ENCODE measurements at places on chromosomes 5 and 9.
A peak's percentile ranks its signal among the peaks of the same experiment; 100 is the strongest.

DNA sequence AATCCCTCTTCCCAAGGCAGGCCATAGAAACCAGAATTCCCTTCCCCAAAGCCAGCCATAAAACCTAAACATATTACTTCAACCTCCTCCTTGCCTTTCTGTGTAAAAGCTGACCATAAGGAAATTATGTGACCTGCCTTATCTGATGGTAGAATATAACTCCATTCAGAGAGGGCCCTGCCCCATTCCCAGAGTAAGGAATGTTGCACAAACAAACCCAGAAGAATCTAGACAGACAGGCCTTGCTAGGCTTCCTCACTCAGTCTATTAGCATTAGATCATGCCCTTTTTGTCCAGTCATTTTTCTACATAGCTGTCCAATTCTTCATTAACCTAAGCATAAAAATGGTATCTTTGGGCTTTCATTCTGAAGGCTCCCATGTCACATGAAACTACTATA is 17.8 kb upstream of the IFNB1 start:
- no peak for DNase-seq

DNA sequence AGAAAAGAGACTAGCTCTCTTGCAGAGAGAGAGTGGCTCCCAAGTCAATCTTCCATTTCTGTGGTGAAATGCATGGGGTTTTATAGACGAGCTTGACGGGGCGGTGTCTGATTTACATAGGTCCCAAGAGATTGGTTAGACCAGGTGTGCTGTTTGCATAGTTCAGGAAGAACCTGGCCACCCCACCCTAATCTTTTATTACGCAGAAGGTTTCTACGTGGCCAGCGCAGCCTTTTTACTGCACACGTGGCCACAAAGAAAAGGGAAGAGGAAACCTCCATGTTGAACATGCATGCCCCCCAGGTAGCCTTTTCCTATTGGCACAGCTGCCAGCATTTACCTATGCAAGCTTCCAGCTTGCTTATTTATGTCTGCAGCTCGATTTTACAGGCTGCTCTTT is 92.1 kb downstream of the CAVIN4 start:
- DNase-seq = peak; percentile 25

- no peak for DNase-seq
Measured at GRCh38 chr5:179380211-179381035, 35.2 kb upstream of the ADAMTS2 start.

DNA sequence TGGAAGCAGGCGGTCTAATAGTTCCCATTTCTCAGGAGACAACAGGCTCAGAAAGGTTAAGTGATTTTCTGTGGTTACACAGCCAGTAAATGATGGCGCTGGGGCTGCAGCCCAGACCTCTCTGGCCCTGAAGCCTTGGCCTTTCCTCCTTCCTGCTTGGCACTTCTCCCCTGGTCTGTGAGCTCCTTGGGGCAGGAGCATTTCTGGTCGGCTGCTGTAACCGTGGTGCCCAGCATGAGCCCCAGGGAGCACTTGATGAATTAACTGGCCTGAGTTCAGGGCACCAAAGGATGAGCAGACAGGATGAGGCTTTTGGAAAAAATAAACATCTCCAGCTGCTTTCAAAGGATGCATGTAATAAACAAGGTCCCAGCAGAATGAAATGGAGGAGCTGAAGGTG is 30.2 kb downstream of the CDHR2 start:
- no peak for DNase-seq

GRCh38 chr5:31781772-31782171 is 142.8 kb downstream of the PDZD2 start:
- DNase-seq = no peak

GRCh38 chr5:132774896-132775295 is 2.1 kb downstream of the SEPTIN8 start:
- no peak for DNase-seq

DNA sequence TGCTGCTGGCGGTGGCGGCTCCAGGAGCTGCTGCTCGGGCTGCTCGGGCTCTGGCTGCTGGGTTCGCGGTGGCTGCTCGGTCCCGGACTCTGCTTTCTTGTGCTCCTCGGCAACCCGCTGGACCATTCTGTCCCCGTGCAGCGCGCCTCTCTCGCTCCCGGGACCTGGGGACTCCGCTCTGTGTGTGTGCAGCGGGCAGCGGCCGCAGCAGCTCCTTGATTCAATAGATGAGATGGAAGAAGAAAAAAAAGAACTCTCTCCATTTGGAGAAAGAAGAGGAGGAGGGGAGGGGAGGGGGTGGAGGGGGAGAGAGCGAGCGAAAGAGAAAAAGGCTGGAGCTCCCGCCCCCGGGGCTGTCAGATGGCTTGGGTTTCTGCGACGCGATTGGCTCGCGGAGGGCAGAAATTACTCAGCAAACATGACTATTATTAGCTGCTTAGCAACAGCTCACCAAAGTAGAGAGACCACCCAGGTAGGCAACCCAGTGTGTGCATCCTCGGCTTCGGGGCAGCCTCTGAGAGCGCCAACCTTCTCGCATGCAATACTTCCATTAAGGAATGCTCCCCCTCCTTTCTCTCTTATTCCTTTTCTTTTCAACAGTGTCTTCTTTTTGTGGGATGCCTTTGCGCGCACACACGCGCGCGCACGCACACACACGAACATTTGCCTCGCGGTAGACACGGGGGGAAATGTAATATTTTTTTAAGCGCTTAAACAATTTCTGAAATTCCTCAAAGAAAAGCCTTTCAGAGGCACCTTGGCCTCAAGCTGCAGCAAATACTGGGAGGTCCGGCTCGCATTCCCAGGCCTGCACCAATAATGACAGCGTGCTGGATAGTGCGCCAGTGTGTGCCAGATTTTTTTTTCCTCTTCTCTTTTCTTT is 7.6 kb downstream of the PTCH1 start:
- DNase-seq = peak; percentile 55

DNA sequence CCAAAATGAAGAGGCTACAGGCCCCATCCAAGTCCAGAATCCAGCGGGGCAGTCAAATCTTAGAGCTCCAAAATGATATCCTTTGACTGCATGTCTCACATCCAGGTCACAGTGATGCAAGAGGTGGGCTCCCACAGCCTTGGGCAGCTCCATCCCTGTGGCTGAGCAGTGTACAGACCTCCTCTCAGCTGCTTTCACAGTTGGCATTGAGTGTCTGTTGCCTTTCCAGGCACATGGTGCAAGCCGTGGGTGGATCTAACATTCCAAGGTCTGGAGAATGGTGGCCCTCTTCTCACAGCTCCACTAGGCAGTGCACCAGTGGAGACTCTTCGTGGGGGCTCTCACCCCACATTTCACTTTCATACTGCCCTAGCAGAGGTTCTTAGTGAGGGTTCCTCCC is 120.7 kb downstream of the GIN1 start:
- DNase-seq = no peak

DNA sequence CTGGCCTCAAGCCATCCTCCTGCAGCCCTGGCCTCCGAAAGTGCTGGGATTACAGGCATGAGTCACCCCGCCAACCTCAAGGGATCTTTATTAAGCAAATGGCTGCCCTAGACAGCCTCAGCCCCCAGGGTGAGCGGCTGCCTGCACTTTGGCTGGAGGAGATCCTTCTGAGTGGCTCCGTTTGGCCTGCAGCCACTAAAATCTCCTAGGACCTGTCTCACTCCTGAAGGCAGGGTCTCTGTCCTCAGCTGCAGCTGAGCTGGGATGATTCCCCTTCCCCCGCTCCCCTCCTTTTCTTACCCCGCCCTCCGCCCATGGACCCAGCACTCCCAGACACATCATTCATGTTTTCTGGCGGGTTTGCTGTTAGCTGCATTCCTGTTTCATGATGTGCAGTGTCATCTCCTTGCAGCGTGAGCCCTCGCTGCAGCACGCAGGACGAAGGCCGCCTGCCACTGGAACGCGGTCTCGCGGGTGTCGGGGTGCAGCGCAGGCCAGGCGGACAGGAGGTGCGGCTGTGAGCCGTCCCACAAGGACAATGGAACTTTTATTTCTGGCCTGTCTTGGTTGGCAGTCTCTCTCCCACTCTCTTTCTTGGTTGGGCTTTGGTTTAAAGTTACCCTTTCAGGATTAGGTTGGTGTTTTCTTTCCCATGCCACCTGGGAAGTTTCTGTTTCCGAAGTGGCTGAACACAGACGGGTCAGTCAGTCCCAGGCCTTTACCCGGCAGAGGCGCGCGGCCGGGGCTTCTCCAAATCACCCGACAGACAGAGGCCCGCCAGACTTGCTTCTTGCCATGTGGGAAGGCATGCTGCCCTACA is 137.1 kb downstream of the FOXD1 start:
- peak; percentile 38 for DNase-seq

DNA sequence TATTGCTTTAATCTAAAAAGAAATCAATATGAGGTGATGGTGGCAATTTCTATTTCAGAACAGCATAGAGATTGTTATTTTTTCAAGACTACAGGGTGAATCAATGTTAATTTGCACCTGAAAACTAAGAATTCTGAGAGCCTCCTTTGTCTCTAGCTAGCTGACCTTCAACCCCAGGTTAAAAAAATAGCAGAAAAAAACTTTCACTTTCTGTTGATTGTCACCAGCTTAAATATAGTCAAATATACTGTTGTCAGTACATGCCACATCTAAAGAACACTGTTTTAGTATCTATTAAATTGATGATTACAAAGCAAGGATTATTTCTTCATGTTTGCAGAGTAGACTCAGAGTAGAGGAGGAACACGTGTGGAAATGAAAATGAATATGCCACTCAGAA is 1371.4 kb downstream of the MAT2B start:
- DNase-seq = no peak

DNA sequence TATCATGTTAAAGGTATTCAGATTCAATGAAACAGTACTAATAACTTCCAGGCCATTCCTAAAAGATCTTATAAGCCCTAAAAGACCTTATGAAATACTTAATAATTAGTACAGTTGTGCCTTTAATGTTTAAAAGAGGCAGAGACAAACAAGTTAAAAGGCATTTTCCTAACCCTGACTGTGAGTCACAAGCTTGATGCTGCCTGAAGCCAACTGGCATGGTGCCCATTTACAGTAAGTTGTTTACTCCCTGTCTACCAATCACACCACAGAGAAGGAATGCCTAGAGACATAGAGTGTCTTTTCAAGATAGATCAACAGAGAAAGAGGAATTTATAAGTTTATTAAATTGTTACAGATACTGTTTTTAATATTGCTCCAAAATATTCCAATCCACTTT is 47.8 kb downstream of the NR3C1 start:
- DNase-seq = peak; percentile 44

DNA sequence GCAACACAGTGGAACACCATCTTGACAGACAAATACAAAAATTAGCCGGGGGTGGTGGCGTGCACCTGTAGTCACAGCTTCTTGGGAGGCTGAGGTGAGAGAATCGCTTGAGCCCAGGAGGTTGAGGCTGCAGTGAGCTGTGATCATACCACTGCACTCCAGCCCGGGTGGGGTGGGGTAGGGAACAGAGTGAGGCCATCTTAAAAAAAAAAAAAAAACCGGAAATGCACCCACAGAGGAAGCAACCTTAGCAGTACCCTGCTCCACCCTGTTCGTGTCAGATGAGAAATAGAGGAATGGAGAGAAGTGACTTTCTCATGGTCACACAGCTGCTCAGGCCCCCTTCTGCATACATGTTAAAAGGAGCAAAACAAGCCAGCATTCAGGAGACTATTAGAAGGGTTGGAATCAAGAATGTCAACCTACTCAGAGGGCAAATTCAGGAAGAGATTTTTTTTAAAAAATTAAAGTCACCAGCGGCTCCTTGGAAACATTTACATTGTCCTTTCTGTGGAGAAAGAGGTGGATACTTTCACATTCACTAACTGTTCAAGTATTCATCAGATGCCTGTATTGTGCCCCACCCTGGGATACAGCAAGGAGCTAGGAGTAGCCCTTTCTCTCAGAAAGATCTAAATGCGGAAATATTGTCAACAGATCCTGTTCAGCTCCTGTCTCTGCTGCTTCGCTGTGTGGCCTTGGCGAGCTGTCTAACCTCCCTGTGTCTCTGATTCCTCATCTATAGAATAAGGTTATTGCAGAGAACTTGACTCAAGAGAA is 41.0 kb downstream of the CYFIP2 start:
- DNase-seq = no peak

- no peak for DNase-seq
Measured at GRCh38 chr9:13809401-13809800, 504.5 kb downstream of the NFIB start.

- DNase-seq = no peak
Measured at GRCh38 chr5:175684931-175685330, 27.1 kb downstream of the HRH2 start.

- DNase-seq = no peak
Measured at GRCh38 chr5:107155707-107156106, 515.0 kb downstream of the EFNA5 start.

DNA sequence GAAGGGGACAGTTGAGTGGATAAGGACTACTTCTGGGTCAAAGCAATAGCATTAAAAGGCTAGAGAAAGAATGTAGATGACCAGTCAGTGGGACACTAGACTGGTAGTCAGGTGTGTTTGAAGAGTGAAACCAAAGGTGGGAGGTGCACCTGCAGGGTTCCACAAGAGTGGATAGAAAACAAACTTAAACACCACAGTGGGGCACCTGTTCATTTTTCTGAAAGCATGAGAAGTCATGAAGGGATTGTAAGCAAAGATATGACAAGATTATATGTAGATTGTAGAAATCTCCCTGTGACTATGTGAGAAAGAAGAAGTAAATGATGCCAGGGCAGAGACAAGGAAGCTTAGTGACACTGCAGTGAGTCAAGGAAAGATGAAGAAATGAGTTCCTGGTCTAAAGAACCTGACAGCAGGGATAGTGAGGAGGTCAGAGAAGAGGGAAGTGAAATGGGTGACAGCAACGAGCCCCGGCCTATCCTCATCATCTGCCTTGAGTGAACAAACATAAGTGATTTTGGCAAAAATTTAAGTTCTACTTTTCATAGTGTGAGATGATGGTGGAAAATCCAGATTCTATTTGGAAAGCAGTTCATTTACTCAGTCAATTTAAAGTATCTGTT is 296.9 kb downstream of the TLE4 start:
- DNase-seq = no peak

- no peak for DNase-seq
Measured at GRCh38 chr5:40991168-40991980, 79.8 kb downstream of the MROH2B start.

GRCh38 chr9:2126331-2126803 is 111.2 kb downstream of the SMARCA2 start:
- DNase-seq = no peak

- no peak for DNase-seq
Measured at GRCh38 chr9:114172981-114173833, 17.9 kb downstream of the COL27A1 start.

- no peak for DNase-seq
Measured at GRCh38 chr5:122576256-122577016, 198.4 kb upstream of the SNX2 start.

GRCh38 chr5:179298181-179298993 is 46.9 kb downstream of the ADAMTS2 start:
- no peak for DNase-seq

GRCh38 chr9:33225319-33226147 is 14.4 kb upstream of the SPINK4 start:
- no peak for DNase-seq

GRCh38 chr5:139361835-139362429 is 20.3 kb downstream of the PAIP2 start:
- no peak for DNase-seq

- DNase-seq = no peak
Measured at GRCh38 chr9:129339539-129340157, 161.6 kb upstream of the IER5L start.

DNA sequence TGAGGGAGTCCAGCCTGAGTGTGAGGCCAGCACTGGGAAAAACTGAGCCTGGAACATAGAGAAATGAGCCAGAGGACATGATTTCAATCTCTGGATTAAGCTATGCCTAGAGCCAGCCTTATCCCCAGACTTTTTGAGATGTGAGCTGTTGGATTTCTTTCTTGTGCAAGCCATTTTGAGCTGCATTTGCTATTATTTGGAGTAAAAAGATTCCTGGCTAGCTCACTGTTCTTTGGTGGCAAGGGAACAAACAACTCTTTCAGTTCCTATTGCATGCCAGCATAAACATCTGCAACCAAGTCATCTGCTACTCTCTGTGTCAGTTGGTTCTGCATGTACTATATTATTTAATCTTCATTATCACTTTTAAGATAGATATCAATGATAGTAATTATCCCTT is 70.1 kb upstream of the MAN2A1 start:
- no peak for DNase-seq
